Cortex of kidney (tissue), 1 donor: ENCODE measurements at places on chromosomes 7 and 10.

DNA sequence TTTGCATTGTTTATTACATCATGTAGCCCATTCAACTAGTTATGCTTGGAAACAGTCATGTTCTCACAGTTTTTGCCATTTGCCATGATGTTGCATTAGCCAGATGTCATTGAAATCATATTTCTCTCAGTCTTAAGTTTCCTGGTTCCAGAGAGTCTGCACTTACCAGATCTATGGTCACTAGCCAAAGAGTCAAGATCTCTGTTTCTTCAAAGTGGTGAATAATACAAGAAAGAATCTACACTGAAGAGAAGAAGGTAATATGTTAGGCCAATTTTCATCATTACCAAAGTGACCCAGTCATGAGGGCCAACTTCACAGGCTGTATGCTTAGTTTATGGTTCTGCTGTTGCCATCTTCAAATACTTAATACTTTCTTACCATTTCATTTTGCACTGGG, 89.0 kb upstream of the PHYHIPL start:
- DNase-seq = no peak

DNA sequence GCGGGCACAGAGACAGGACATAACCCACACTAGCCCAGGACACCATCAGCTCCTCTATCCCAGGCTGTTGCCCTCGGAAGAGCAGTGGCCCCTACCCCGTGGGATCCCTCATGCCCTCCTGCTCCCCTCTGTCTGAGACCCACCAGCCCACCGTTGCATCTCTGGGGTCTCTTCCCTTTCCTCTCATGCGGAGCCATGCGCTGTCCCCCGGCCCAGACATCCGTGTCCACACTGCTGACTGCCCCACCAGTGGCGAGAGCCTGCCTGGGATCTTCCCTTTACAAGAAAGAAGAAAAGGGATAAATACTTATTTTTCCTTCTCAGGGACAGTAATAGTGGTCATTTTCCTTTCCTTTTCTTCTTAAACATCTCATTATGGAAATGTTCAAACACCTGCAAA, 115.4 kb downstream of the WDR37 start:
- no peak for DNase-seq

GRCh38 chr7:159025161-159025779, 119.4 kb downstream of the VIPR2 start:
- DNase-seq = no peak

GRCh38 chr7:23600236-23600635, 3.1 kb downstream of the CCDC126 start:
- DNase-seq = no peak

GRCh38 chr7:3493499-3493898, 192.4 kb downstream of the SDK1 start:
- no peak for DNase-seq
